ENCODE measurements at places on chromosomes 1 and 21. TPM values are rescaled to one million over a fixed set of nuclear protein-coding genes. Genes with fewer than 3 reads are reported as not detected.

DNA sequence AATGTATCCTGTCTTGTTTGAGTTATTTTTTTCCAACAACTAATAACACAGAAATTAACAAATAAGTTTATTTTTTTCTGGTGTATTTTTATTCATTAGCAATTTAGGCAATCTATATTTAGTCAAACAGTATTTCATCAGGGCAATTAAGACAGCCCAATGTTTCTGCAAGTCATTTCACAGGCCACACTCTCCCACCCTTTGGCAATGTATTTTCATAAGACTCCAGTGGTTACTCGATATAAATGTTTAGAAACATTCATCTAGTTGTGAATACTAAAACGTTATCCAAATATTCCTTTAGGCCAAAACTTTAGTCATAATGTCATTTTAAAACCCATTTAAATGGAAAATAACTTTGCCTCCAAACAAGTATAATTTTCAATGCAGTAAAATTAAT lies 142.1 kb downstream of the KCNT2 start:
- no peaks in the 10 kb centered on the region for H3K27me3 ChIP-seq
- H3K36me3 ChIP-seq = no peaks in the 10 kb centered on the region
- no peak overlapping the region for H3K27ac ChIP-seq
- no peaks in the 10 kb centered on the region for H3K4me1 ChIP-seq

The NUAK2 gene
- total RNA-seq = 21.3 TPM

The LELP1 gene
- total RNA-seq = not detected

The WRAP73 gene
- total RNA-seq = 37.5 TPM

- H3K36me3 ChIP-seq = no peaks in the 10 kb centered on the region
- H3K4me1 ChIP-seq = peaks cover 4% of the 10 kb centered on the region
- no peak overlapping the region for H3K4me3 ChIP-seq
- DNase-seq = no peak
Observed at GRCh38 chr1:91889717-91890459, 3.9 kb upstream of the TGFBR3 start.

The C1orf94 gene
- total RNA-seq = 0.15 TPM

DNA sequence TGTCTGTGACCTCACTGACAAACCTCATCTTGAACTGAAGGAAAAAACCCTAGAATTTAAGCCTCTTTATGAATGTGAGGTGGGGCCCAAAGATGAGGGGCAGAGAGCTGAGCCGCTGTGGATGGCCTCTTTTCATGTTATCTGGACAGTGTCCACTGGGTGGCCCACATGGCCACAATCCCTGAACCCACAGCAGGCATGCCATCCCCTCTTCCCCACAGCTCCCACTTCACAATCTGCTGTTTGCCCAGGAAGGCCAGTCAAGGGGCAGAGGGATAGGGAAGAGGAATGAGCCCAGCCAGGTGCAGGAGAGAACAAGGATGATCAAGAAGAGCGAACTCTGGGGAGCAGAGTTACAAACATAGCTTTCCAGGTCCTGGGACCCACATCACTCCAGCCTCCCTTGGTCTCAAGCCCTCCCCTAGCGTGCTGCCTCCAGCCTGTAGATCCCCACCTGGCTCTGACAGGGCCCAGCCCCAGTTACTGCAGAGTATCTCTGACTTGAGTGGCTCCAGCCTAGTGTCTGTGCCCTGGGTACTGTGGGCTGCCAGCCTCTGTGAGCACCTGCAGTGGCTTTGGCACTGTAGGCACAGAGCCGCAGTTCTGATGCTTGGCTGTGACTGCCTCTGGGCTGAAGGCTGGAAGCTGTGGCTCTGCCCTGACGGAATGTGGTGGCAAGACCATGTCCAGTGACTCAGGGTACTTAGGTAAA lies 1.9 kb upstream of the SLFNL1 start:
- H3K27me3 ChIP-seq = no peaks in the 10 kb centered on the region
- H3K4me3 ChIP-seq = no peak overlapping the region
- H3K27ac ChIP-seq = no peak overlapping the region
- peak; percentile 52 for DNase-seq
- H3K36me3 ChIP-seq = peaks cover 4% of the 10 kb centered on the region

DNA sequence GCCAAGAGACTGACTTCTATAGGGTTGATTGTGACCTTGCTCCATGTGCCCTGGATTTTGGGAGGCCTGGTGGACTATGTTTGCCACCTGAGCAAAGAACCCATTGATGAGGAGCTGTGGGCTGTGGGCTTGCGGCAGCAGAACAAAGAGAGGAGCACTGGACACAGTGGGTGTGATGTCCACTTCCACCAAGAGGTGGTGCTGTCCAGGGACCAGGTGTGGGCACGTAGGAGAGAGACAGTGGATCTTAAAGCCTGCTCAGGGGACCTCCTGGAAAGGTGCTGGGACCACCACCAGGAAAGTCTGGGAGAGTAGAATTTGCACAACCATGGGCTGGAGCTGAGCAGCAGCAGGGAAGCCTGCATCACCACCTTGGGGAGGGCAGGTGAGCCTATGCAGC lies 106.7 kb upstream of the ETS2 start:
- H3K4me3 ChIP-seq = no peak overlapping the region
- peak; percentile 62 for DNase-seq
- H3K27me3 ChIP-seq = no peaks in the 10 kb centered on the region
- no peak overlapping the region for H3K27ac ChIP-seq
- no peaks in the 10 kb centered on the region for H3K36me3 ChIP-seq

The C8A gene
- total RNA-seq = not detected

Data from endodermal cell (in vitro differentiated cells).